ENCODE measurements at places on chromosomes 11 and 22. TPM values are rescaled to one million over a fixed set of nuclear protein-coding genes. Genes with fewer than 3 reads are reported as not detected.

Gene PLCB3
- 29.4 TPM for total RNA-seq

DNA sequence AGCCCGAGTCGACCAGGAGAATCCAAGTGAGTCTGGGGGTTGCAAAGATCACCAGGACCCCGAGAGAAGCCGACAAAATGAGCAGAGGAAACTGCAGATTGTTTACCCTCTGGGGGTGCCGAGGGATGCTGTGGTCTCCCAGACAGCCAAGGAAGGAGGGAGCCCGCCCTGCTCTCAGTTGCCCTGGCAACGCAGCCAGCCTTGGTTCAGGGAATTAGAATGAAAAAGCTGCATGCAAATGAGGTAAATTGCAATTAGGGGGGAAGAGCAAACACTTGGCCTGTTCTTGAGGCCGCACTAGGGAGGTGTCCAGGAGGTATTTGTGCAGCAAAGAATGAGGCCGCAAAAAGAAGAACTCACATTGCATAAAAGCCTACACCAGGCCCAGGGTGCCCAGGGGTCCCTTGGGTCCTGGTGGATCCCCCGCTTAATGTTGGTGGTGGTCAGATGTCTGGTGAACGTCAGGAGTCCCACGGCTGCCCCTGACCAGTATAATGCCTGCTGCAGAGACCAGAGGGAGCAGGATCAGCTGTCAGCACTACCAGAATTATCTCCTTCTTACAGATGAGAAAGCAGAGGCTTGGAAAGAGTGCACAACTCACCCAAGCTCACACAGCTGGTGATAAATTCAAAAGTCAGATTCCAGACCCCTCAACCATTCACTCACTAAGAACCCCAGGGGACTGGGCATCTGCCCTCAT, 40.3 kb upstream of the ATXN10 start:
- no peak for DNase-seq

DNA sequence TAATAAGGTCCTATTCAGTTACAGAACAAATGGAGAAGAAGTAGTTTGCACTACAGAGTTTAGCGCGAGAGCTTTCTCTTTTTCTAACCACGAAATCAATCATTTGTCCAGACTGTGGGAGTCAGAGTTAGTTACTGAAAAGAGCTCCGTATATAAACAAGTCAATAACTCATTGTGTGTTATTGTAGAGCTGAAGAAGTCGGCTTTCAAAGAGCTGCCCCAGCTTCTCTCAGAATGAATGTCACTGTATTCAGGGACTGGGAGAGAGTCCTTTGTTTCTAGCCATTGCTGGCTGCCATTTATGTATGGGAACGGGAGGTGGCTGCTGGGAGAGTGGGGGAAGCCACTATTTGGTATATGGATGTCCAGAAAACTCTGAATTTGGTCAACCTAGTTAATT, 227.8 kb downstream of the DCDC1 start:
- no peak for DNase-seq

DNA sequence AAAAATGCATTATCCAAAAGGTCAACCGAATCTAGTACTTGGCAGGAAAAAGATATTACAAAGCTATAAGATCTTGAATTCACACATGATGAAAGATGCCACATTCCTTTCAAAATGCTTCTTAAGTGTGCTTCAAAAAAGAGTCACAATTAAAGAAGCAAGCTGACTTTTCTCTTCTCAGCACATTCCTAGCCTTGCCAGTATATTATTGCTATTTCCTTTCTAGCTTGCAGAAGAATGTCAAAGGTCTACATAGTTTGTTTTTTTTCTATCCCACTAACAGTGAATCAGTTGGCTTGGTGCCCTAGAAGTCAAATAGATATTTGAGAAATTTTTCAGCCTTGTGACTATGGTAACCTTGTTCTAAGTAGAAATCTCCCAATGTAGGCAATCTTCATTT, 56.8 kb downstream of the GUCY1A2 start:
- DNase-seq: no peak

DNA sequence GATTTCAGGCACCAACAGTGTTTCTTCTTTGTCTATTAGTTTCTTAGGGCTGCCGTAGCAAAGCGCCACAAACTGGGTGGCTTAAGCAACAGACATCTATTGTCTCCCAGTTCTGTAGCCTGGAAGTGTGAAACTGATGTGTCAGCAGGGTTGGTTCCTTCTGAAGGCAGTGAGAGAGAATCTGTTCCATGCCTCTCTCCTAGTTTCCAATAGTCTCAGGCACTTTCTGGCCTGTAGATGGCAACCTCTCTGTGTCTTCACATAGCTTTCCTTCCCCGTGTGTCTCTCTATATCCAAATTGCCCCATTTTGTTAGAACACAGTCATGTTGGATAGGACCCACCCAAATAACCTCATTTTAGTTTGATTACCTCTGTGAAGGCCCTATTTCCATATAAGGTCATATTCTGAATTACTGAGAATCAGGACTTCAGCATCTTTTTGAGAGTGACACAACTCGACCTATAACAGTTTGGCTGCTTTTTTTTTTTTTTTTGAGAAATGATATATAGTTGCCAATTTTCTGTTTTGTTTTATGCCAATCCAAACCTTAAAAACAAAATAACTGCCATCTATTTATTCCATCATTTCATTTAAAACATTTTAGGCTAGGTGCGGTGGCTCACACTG, 108.2 kb downstream of the SLC36A4 start:
- DNase-seq: peak; percentile 27

DNA sequence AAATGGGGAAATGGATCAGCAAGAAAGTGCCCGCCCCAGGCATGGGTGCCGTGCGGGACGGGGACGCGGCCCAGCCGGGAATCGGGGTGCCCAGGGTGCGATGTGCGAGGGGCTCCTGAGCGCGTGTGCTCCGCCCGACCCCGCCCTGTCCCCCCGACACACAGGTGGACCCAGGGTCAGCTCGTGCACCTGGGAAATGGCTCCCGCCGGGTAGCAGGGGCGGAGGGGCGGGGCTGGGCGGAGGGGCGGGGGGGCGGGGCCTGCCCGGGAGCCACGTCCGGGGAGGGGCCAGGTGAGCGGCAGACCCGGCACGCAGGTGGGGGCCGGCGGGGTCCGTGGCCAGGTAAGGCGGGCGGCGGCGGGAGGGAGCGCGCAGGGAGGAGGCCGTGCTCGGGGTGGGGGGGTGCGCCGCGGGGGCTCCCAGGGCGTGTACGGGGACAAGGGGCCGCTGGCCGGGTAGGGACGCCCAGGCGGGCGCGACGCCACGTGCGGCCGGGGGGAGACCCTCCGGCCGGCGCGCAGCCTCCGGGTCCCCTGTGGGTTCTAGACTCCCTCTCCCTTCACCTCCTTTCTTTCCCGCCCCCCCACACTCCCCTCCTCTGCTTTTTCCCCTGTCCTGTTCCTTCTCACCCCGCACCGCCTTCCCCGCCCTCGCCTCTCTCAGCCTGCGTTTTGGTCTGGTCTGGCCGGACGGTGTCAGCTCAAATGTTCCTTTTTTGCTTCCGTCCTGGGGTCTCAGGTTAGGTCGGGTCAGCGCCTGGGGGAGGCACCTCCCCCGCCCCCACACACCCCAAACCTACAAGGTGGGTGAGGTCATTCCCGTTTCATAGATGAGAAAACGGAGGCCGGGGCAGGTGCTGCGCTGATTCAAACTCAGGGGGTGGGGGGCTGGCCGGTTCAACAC, at the start of gene ARHGAP8:
Gene ARHGAP8 (plus strand): TSS at position 291 of the 904 bp plus-strand sequence. CDS start 33,953 bp downstream, outside the sequence.
- no peak for DNase-seq
